ENCODE measurements at places on chromosomes 1 and 21.

GRCh38 chr1:111538343-111539025 is 35.1 kb upstream of the ADORA3 start:
- no peak for DNase-seq

- no peak for DNase-seq
Observed at GRCh38 chr1:182061594-182061993, at the start of gene ZNF648. Gene ZNF648 (minus strand): TSS chr1:182061712. CDS start chr1:182058010, 3,702 bp downstream.

DNA sequence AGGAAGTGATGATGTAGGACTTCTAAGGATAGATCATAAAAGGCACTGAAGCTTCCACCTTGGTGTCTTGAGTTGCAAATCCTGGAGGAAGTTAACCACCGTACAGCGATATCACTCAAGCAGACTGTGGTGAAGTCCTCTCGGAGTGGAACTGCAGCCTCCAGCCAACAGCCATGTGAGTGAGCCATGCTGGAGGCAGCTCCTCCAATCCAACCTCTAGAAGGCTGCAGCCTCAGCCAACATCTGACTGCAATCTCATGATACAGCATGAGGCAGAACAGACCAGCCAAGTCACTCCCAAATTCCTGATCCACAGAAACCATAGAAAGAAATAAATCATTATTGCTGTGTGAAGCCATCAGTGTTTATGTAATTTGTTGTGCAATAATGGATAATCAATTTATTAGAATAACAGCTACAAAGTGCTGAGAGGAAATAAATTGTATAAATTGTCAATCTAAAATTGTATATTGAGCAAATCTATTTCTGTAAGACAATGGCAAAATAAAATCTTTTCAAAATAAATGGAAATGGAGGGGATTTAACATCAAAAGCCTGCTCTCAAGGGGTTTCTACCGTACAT is 65.0 kb downstream of the PRSS38 start:
- no peak for DNase-seq

GRCh38 chr1:101382135-101382534 is 145.3 kb downstream of the S1PR1 start:
- DNase-seq: no peak

DNA sequence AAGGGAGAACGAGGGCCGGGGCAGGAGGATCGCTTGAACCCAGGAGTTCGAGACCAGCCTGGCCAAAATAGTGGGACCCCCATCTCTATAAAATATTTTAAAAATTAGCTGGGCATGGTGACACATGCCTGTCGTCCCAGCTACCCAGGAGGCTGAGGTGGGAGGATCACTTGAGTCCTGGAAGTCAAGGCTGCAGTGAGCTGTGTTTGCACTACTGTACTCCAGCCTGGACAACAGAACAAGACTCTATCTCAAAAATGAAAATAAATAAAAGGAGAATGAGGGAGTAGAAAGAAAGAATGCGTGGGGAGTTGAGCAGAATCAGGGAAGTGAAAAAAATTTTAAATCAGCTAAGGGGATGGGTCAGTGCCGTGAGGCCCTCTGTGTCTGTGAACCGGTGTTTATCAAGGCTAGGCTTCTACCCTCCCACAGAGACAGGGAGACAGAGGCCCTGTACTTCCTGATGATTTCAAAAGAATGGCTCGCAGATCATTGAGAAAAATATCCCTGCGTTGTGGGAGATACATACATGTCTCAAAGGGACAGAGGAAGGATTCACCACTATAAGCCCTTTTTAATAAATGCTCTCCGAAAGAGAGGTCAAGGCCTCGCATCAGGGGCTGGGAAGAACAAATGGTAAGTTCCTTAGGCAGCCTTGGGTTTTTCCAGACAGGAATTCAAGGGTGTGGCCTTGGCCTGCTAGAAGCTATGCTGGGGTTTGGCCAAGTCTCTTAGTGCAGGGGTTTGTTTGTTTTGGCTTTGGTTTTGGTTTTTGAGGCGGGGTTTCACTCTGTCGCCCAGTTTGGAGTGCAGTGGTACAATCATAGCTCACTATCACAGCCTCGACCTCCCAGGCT is 20.7 kb downstream of the IL10RB start:
- no peak for DNase-seq

DNA sequence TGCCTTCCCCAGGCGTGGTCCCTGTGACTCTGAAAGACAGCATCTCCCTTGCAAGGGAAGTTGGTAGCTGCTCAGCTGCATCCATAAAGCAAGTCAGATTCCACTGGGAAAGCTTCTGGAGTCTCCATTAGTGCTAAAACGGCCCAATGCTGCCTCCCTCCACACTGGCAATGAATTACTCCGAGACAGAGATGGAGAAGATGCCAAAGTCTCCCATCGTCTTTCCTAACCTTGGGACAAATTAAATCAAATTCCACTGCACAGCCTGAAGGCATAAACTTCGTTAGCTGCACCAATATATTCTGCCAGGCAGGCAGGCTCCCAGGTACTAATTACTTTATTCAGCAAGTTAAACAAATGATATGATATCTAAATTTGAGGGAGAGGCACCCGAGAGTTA is 106.3 kb upstream of the GJB5 start:
- no peak for DNase-seq

- DNase-seq: no peak
Observed at GRCh38 chr1:201501144-201501543, 5.8 kb downstream of the CSRP1 start.

DNA sequence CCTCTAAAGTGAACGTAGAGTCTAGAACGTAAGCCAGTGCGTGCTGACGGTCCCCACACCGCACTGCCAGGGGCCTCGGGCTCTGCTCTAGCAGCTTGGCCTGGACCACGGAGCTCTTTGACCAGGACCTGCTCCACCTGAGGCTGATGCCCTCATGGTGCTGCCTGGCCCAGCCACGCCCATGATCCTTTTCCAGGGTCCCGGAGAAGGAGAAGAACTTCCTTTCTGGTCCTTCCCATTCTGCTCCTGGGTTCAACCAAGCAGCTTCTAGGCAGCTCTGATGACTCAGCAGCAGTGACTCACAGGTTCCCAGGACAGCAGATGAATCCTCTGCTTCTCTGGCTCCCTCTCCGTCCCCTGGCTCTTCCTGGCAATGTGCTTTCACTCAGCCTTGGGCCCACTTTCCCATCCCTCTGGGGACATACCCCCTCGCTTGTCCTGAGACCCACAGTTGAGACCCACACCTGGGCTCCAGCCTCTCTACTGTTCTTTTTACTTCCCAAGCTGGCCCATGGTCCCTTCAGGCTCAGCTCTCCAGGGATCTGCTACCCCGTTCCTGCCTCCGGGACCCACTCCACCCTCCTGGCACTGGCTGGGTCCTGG is 246.3 kb upstream of the RAB4A start:
- DNase-seq: no peak

GRCh38 chr1:44546403-44547053 is 127.8 kb downstream of the TMEM53 start:
- no peak for DNase-seq

- no peak for DNase-seq
Observed at GRCh38 chr1:207897188-207897587, 13.7 kb downstream of the CD34 start.

- no peak for DNase-seq
Observed at GRCh38 chr1:116266864-116267212, 106.2 kb upstream of the ATP1A1 start.

GRCh38 chr1:25715888-25716287 is 84.1 kb upstream of the SELENON start:
- DNase-seq: no peak

DNA sequence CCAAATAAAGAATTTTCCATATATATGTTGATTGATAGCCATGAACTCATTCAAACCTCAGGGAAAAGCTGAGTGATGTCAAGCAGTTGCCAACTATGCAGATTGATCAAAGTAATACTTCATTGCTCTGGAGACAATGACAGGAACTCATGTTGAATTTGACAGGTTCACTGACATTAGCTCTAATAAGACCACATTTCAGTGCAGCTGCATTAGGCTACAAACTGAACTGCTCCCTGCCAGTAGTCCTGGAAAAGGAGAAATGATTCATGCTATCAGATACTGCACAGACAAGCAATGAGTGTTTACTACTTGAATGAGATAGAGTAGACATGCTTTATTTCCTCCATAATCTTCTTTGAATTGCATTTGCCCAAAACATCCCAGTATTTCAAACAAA is 948.4 kb downstream of the MRPL39 start:
- DNase-seq: no peak

- DNase-seq: no peak
Observed at GRCh38 chr1:222331765-222332164, 216.1 kb downstream of the HHIPL2 start.

DNA sequence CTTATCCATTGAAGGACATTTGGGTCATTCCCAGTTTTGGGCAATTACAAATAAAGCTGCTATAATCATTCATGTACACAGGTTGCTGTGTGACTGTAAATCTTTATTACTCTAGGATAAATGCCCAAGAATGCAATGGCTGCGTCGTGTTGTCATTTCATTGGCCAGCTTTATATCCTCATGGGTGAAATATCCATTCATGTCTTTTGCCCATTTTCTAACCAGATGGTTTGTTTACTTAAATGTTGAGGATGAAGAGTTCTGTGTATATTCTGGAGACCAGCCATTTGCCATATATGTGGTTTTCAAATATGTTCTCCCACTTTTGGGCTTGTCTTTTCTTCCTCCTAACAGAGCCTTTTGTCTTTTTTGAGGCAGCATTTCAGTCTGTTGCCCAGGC is 25.3 kb downstream of the TRIM11 start:
- DNase-seq: no peak

GRCh38 chr1:113809670-113810602 is 2.3 kb downstream of the RSBN1 start:
- no peak for DNase-seq

DNA sequence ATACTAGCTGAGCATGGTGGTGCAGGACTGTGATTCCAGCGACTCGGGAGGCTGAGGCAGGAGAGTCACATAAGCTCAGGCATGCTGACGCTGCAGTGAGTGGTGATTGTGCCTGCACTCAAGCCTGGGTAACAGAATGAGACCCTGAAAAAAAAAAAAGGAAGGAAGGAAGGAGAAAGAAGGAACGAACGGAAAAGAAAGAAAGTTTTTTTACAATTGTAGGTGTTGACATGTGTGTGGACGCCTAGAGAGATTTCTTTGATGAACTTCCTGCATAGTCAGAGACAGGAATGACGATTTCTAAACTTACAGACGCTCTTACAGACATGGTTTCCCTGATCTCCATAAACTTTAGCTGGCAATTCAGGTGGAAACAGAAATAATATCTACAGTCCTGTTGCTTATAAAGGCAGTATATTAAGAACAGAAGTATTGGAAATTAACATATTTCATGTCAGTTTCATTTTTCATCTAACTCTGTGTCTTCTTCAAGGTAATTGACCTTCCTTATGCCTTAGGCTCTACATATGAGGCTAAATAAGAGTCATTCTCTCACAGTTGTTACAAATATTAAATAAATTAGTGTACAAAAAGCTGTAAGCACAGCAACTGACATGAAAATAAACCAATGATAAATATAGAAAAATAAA is 4.1 kb downstream of the SAMSN1 start:
- DNase-seq: no peak

DNA sequence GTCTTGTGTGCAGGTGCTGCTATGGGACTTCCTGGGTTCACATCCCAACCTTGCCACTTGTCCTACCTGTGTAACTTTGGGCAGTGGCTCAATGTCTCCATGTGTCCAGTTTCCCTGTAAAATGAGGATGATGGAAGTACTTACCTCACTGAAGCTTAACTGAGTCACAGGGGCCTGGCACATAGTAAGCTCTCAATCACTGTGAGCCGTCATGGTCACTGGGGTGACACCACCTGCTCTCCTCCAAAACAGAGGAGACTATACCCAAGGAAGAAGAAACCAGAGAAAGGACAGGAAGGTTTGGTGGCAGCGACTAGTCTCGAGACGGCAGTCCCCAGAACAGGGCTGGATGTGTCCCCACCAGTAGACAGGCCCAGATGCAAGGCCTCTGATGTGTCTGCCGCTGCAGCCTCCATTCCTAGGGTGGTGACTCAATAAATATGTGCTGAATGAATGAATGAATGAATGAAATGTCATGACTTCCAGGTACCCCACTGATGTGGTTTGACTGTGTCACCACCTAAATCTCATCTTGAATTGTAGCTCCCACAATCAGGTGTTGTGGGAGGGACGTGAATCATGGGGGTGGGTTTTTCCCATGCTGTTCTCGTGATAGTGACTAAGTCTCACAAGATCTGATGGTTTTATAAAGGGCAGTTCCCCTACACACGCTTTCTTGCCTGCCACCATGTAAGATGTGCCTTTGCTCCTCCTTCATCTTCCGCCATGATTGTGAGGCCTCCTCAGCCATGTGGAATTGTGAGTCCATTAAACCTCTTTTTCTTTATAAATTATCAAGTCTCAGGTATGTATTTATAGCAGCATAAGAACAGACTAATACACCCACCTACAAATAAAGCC is 13.0 kb upstream of the LRP8 start:
- DNase-seq: no peak

DNA sequence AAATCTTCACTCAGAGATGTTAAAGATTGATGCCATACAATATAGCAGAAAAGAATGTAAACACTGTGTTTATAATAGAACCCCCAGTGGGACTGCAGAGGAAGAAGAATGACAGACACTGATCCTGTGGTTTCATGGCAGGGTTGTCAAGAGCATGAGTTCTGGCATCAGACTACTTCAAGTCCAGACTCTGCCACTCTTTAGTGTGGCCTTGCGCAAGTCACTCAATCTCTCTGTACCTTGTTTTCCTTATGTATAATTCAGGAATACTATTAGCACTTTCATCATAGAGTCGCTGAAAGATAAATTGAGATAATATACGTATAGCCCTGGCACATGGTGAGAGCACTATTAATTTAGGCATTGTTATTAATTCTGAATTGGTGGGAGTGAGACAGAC is 38.5 kb upstream of the BCL9 start:
- no peak for DNase-seq

GRCh38 chr1:196128835-196129234 is 479.4 kb downstream of the KCNT2 start:
- no peak for DNase-seq

DNA sequence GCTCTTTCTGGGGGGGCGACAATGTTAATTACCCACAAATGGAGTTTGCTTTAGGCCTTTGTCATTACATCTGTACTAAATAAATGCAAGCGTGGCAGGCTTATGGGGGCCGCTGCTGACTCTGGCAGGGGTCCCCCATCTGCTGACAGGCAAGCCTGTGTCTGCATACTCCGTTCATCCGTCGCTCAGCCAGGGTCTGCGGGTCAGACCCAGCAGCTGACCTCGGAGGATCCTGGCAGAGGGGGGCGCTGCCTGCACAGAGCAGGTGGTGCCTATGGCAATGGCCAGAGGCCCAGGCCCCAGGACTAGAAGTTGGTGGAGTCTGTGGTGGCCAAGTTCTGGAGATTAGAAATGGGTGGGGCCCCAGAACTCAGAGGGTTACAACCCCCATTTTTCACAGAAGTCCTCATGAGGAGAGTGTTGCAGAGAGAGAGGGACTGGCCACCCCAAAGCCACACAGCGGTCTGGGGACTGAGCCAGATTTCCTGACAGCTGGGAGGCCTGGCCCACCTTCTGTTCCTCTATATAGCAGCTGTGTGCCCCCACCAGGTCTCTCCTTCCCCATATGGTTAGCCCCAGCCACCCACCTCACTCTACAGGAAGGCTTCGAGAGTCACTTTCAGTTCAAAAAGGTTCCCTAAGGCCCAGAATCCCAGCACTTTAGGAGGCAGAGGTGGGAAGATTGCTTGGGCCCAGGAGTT is 31.0 kb downstream of the TTC39A start:
- no peak for DNase-seq

All from GM18507 (cell line).